A549 treated with GW870086 at 1 μM for 4 hours (cell line): ENCODE measurements at places on chromosomes 1 and 21. TPM values are rescaled to one million over a fixed set of nuclear protein-coding genes. Genes with fewer than 3 reads are reported as not detected.

Gene RNASEL
- 1.1 to 2.3 TPM (median 2.1 TPM) in 5 replicates for total RNA-seq

Gene NMNAT2
- total RNA-seq, result 0.42 to 0.66 TPM (median 0.45 TPM) in 5 replicates

Gene FCRL6
- total RNA-seq, result not detected in 5 replicates

Gene ERVH48-1
- not detected in 5 replicates for total RNA-seq

Gene COA6
- total RNA-seq, result 80.1 to 93.1 TPM (median 90.7 TPM) in 5 replicates

Gene SCCPDH
- 44.9 to 51.4 TPM (median 46.6 TPM) in 5 replicates for total RNA-seq

Gene SPRR2F
- total RNA-seq, result not detected in 5 replicates

Gene OR2L5
- total RNA-seq, result not detected in 5 replicates

Gene CCDC181
- 0.13 to 0.29 TPM (median 0.19 TPM) in 4 of 5 replicates, not detected in the other for total RNA-seq
